HuH-7.5 (cell line): ENCODE measurements at places on chromosomes 4 and X.

- DNase-seq = no peak
These were observed 21.6 kb downstream of the RBBP7 start for GRCh38 chrX:16848541-16848940.

DNA sequence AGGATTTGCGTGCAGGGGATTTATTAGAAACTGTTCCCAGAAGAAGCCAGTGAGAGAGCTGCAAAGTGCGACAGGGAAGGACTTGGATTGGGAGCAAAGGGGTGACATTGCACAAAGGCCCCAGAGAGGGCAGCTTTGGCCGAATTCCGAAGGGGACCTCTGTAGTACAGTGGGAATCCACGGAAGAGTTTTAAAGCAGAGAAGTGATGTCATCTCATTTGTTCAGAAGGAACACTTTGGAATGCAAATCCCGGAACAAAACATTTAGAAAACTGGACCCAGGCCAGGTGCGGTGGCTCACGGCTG is 71.7 kb downstream of the FAM184B start:
- DNase-seq = no peak

DNA sequence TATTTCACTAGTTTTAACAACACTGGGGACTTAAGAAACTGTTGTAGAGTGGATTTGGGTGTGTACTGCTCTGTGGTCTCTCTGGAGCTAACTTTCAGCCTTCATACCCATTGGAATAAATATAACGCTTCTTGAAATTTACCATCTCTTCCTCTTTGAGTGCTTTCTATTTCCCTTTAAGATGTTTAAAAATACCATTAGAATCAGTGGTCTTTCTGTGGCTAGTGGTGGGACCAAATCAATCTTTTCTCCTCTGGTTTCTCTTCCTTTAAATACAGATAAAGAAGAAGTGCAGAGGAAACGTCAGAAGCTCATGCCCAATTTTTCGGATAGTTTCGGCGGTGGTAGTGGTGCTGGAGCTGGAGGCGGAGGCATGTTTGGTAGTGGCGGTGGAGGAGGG is 92.0 kb downstream of the NFKB1 start:
- no peak for DNase-seq

- no peak for DNase-seq
These were observed 24.2 kb upstream of the SMIM20 start for GRCh38 chr4:25889589-25890503.

- DNase-seq = no peak
These were observed 37.0 kb upstream of the ATP6AP2 start for GRCh38 chrX:40543661-40544328.

DNA sequence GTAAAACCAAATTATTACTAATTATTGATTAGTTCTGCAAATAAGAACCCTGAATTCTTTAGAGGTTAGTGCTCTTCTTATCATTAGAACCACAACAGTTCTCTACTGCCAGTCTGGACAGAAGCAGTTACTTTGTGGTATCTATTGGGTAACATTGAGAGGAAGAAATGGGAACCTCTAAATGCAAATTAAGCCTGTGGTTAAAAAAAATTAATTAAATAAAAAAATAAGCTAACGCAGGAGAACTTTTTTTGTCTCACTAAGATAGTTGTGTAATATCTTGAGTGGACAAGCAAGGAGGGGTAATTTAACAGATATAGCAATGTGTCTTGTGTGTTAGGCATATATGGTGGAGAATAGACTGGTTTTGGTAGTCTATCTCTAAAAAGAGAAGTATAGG is 32.9 kb upstream of the TET2 start:
- no peak for DNase-seq

DNA sequence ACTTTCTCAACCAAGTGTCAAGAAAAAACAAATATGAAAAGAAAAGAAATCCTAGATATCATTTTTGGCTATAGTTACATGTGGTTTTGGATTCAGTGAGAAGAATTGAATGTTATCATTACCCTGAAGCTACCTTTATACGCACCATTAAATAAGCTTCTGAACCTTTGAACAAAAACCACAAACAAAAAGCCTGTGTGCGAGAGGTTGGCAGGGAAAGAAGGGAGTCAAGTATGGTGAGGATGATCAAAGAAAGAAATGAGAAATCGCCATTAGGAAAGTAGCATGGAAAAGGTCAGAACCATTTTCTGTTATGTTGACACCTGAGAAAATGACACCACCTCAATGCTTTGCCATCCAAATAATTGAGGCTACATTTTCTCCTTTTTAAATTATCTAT is 1.2 kb upstream of the SLC7A11 start:
- no peak for DNase-seq

- DNase-seq = no peak
These were observed 19.4 kb upstream of the AFAP1 start for GRCh38 chr4:7959078-7959477.

- no peak for DNase-seq
These were observed 68.6 kb upstream of the HS3ST1 start for GRCh38 chr4:11497212-11497806.

DNA sequence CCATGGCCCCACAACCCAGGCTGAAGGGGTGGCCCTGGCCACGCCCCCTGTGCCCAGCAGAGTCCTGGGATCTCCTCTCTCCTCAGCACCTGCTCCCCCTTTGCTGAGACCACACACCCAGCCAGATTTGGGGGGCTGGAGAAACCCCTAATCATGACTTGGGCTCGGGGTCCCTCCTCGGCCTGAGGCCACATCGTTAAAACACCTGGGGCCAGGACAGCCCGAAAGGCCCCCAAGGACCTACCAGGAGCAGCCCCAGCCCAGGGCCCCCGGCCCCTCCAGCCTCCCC is 116.7 kb downstream of the FAM53A start:
- DNase-seq = no peak

DNA sequence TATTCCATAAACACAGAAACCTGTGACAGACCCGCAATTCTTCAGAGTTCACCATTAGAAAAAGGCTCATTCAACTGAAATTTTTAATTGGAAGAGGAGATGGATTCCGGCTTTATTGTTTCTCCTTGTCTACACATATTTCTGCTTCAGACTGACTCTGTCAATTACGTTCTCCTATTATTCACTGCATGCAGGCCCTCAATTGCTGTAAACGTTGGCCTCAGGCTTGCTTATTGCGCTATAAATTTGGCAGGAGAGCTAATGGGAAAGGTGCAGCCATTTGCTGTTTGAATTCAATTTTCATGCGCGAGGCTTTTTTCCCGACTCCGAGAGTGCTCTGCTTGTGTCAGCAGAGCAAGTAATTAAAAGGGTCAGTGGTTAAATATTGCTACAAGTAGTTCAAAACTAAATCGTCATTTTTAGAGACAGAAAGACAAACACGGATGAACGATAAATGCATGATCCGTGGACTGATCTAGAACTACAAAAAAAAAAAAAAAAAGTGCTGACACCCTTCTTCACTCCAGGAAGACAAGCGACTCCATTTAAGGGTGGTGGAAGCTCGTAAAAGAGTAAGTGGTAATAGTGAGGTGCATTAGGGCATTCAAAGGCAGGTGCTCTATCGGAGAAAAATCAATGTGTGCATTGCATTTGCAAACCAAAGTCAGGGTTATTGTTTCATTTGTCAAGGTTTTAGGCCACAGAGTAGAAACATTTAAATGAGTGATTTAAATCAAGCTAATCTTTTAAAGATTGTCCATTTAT is 841.6 kb upstream of the FRG1 start:
- no peak for DNase-seq

GRCh38 chrX:123869488-123869887 is 9.6 kb downstream of the XIAP start:
- DNase-seq = no peak

- DNase-seq = no peak
These were observed 122.9 kb downstream of the UBE2NL start for GRCh38 chrX:144006811-144007210.

DNA sequence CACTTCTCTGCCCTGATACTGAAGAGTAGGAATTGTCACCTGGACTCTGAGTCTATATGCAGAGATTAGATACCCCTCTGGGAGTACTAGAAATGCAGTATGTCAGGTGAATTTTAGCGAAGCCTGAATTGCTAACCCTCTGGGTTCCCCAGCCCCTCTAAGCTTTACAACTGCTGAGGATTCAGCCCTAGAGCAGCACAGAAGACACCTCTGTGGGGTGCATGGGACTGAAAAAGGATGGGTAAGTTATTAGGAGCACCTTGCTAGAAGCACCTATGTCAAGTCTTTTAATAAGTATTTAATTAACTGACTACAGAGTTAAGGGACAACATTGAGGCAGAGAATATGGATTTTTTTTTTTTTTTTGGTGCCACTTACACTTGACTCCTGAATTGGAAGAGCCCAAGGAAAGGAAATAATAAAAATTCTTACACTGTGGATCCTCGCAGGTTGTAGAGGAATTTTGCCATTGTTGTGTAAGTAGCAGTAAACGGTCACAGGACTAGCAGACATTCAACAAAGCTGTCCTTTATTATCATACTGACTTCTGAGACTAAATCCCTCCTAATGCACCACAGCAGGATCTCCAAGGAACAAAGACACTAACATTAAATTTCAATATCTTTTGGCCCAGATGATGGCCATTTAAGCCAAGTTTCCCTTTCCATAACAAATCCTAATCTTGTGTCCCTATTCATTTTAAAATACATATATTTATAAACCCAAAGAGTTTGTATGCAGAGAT is 253.2 kb downstream of the ANKRD50 start:
- no peak for DNase-seq

DNA sequence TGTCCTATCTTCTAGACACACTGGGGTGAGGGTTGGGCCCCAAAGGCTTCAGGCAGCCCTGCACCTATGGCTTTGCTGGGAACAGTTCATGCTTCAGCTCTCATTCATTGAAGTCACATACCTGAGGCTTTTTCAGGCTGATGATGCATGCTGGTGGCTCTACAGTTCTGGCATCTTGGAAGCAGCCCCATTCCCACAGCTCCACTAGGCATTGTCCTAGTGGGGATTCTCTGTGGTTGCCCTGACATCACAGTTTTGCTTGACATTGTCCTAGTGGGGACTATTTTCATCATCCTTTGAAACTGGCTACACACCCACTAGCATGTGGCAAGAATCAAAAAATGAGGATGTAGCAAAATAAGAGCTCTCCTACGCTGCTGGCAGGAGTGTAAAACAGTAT is 37.7 kb upstream of the C4orf17 start:
- no peak for DNase-seq

DNA sequence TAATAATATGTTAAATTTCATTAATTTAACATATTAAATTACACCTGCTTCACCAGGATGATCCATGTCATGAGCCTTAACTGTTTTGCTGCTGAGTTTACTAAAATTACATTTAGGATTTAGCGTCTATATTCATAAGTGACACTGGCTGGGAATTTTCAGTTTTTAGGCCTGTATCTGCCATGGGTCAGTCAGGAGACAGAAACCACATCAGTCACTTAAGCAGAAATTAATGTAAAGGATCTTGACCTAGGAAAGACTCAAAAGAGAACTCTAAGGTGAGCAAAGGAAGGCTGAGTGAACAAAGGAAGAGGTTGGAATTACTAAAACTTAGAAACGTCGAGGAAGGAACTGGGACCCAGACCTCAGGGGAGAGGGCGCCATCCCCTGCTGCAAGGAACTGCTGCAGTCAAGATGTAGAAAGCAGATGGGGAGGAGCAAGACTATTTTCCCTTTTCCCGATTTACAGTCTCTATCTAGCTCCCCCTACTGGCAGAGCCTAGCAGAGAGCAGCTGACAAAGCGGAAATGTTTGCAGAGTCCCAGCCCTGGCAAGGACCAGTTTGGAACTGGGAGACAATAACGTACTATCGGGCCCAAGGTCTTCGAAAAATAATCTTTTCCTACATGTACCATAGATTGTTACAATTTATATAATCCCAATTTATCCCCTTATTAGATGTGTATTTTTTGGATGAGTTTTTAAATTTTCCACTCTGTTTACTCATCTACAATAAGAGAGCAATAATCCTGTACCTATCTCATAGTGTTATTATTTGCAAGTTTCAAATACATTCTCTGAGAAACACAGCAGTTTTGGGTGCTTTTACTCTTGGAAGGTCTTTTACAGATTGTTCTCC is 22.6 kb upstream of the RBBP7 start:
- DNase-seq = no peak

DNA sequence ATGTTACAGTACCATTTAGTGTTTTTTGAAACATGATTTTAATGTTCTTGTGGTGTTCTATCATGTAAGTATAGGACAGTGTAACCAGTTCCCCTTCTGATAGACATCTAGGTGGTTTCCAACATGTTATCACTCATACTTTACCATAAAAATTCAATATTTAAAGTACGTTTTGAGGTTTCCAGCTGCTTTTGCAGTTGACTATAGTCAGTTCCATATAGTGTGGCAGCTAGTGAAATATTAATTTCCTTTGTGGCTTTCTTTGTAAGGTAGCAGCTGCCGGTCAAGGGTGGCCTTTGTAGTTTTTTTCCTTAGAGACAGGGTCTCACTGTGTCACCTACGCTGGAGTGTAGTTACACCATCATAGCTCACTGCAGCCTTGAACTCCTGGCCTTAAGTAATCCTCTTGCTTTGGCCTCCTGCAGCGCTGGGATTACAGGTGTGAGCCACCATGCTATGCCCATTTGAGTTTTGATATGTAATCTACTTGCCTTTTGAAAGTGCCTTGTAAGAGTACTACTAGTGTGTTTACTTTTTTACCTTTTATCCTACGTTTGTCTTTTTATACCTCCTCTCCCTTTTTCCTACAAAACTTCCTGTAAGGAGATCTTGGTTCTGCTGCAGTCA is 63.0 kb downstream of the ARHGAP10 start:
- DNase-seq = no peak

GRCh38 chrX:143429131-143429530 is 88.1 kb downstream of the SPANXN3 start:
- no peak for DNase-seq
